ENCODE measurements at places on chromosomes 2 and 18.
A peak's percentile ranks its signal among the peaks of the same experiment; 100 is the strongest.

GRCh38 chr2:9403924-9404323 lies 19.4 kb downstream of the ITGB1BP1 start:
- DNase-seq: no peak

DNA sequence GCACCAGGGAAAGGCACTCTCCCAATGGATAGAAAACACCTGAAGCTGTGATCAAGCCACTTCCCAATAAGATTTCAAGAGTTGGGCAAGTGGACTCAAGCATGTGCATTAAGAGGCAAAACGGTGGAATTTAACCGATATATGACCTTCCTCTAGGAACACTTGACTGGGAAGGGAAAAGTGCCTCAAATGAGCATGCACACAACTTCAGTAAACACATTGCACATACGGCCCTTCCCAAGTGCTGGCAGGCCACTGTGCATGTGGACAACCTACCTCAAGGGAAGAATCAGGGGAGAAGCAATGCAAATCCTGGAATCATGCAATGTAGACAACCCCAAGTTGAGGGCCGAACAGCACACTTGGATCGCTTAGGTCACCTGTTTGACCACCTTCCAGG lies 23.9 kb upstream of the SH3RF3 start:
- DNase-seq: no peak

GRCh38 chr2:69603146-69603743 lies 40.3 kb downstream of the AAK1 start:
- no peak for DNase-seq

DNA sequence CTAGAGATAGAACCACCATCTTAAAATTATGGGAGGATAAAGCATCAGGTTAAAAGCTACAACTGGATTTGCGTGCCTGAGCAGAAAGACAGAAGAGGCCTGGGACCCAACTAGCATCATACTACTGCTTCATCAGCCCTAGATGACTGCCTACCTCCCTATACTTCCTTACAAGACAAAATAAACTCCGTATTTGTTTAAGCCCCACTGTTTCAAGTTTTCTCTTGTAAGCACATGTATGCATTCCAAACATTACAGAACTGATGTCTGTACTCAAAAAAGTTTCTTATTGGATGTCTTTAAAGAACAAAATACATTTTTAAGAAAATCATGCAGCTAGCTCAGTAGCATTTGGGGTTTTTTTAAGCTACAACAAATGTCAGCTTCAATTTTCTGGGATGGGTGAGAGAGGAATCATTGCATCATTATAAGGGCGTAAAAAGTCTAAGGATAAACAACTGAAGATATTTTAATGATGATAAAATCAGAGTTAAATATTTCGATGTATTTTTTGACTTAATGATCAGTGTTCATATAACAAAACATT lies 213.1 kb downstream of the EXOC6B start:
- no peak for DNase-seq

- DNase-seq: no peak
These were observed 4.7 kb downstream of the PAX8 start for GRCh38 chr2:113273981-113274380.

GRCh38 chr2:231007286-231008098 lies 11.6 kb downstream of the SPATA3 start:
- DNase-seq: no peak

DNA sequence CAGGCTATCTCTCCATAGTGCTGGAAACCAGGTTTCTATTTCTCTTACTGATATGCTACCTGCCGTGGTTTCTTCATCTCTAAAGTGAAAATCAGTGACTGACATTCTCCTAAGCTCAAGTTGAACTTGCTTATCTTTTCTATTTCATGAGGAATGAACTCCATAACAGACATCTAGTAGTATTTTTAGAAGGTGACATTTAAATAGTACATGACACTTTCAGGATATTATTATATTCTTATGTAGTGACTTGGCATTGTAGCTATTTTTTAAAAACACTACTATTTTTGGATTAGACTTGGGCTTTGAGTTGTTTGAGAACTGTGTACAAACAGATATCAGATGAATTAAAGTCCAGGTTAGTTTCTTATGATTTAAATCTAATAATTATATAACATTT lies 1381.8 kb downstream of the DSC3 start:
- no peak for DNase-seq

GRCh38 chr2:54891909-54892308 lies 158.3 kb downstream of the RTN4 start:
- DNase-seq: no peak

GRCh38 chr2:131010566-131010965 lies 82.7 kb downstream of the FAM168B start:
- no peak for DNase-seq

GRCh38 chr2:210844016-210844415 lies 287.6 kb downstream of the CPS1 start:
- no peak for DNase-seq

DNA sequence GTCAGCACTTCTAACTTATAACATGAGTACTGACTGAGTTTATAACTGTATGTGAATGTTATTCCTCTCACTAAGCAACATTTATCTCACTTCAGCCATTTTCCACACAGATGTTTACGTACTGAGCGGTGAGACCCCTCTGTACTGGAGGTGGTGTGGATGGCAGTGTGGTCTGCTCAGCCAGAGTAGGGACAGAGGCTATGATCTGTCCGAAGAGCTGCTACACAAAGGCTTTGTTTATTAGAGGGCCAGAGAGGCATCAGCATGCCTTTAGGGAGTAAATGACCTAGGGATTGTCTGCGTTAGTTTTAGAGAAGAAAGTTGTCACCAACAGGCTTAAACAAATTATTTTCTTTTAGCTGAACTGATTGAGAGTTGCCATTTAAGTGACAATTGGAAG lies 23.2 kb upstream of the TACR1 start:
- DNase-seq: no peak

GRCh38 chr2:22822835-22823234 lies 562.1 kb upstream of the KLHL29 start:
- no peak for DNase-seq

GRCh38 chr18:59906203-59906602 lies 6.4 kb downstream of the PMAIP1 start:
- DNase-seq: no peak

DNA sequence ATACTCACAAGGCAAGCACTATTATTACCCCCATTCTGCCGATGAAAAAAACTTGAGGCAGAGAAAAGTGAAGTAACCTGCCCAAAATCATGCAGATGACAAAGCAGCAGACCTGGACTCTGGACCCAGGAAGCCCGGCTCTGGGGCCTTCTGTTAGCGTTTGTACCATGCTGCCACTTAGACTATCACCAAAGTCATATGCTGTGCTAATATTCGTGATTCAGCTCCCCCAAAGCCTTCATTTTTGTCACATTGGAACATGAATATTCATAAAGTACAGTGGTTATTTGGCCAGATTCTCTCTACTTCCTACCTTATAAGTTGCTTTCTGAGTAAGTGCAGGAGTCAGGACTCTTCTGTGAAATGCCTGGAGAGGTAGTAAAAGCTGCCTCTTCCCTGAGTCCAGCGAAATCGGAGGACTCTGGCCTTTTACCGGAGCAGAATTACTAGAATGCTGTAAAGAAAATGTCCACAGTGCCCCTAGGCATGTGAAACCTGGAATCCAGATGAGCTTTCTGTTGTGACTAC lies 86.7 kb downstream of the FTCDNL1 start:
- DNase-seq: no peak

DNA sequence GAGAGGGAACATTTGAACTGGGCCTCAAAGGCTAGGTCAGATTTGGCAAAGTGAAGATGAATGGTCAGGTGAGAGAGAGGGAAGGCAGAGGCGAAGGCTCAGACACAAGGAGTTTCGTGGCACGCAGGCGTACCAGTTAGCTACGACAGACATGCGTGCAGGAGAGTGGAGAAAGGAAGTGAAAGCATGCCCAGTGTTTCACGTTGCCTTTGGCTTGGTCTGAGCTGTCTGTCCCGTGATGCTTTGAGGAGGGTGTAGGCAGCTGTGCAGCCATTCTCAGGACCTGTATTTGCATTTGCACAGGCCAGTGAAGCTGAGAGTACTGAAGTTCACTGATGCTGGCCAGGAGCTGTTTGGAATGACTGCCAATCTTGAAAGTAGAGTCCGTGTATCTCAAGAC lies 69.5 kb downstream of the HNRNPLL start:
- no peak for DNase-seq

DNA sequence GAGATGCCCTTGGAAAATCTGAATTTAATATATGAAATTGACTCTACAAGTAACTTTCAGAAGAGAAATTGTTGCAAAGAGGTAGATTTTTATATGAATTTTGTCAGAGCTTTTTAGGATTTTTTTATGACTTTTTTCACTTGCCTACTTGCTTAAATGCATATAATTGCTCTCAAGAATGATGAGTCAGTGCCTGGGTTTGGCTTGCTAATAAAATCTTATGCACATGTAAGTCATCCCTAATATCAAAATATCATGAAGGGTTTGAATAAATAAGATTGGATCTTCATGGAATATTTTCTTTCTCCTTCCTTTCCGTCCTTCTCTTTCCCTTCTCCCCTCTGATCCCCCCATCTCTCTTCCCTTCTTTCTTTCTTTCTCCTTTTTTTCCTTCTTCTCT lies 354.1 kb downstream of the TXNL1 start:
- no peak for DNase-seq

- DNase-seq: no peak
These were observed 14.6 kb upstream of the NT5DC4 start for GRCh38 chr2:112706170-112706664.

DNA sequence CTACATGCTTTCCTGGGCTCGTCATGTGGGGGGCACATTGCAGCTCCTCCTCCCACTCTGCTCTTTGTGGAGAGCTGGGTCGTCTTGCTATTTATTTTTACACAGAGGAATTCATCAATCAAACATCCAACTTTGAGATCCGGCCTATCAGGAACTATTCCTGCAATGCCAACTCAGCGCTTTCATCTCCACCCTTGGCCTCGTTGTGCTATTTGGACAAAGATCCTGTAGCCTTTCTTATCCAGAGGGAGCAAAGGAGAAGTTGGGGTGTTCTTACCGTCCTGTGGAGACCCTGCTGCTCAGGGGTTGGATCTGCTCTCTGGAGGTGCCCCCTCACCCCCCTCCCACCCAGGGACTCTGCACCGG lies 92.1 kb downstream of the ASB1 start:
- DNase-seq: no peak

DNA sequence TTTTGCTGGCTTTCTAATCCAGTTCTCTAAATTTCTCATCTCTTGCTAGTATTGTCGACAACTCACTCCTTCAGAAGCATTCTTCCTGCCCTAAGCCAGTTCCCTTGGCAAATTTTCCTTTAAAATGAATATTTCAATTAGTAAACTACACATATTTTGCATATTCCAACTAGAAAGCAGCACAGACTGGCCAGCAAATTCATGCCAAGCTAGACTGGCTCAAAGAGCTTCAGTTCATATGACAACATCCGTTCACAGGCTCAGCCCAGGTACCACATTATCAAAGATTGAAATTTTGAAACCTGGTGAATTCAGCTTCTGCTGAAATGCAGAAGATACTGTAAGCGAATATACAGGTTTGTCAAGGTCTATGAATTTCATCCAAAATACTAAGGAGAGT lies 64.5 kb downstream of the AFF3 start:
- no peak for DNase-seq

DNA sequence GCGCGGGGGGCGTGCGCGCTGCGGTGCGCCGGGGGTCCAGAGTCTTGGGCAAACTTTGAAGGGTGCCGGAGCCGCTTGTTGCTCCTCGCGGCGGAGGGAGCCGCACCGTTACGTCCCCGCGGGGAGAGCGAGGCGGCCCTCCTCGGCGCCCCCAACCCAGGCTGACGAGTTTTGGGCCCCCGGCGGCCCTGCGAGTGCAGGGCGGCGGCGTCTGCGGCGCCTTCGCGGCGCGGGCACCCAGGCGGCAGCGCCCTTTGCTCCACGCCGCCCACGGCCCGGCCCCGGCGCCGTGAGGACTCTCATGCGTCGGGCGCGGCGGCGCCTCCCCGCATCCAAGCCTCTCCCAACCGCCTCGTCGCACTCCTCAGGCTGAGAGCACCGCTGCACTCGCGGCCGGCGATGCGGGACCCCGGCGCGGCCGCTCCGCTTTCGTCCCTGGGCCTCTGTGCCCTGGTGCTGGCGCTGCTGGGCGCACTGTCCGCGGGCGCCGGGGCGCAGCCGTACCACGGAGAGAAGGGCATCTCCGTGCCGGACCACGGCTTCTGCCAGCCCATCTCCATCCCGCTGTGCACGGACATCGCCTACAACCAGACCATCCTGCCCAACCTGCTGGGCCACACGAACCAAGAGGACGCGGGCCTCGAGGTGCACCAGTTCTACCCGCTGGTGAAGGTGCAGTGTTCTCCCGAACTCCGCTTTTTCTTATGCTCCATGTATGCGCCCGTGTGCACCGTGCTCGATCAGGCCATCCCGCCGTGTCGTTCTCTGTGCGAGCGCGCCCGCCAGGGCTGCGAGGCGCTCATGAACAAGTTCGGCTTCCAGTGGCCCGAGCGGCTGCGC lies 814 bp downstream of the FZD7 start:
- no peak for DNase-seq

GRCh38 chr2:127404466-127405254 lies 13.6 kb upstream of the PROC start:
- no peak for DNase-seq

GRCh38 chr2:192536922-192537624 lies 342.3 kb upstream of the TMEFF2 start:
- DNase-seq: no peak

DNA sequence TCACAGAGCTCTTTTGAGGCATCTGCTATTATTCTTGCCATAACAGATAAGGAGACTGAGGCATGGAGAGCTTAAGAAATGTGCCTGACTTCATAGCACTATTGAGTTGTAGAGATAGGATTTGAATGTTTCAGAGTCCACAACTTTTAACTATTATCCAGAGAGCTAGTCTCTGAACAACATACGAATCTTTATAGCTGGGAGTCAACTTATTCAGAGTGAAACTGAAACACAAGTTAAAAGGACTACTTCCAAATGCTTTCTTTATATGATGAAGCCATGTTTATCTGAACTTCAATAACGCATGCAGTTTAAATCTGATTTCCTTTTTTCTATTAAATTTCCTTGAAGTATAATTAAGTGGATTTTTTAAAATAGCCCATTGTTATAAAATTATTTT lies 268.8 kb downstream of the IKZF2 start:
- no peak for DNase-seq

- no peak for DNase-seq
These were observed 6.9 kb upstream of the RND3 start for GRCh38 chr2:150494234-150494945.

- no peak for DNase-seq
These were observed 16.1 kb downstream of the WNT10A start for GRCh38 chr2:218896501-218897393.

- no peak for DNase-seq
These were observed 19.2 kb upstream of the DRC1 start for GRCh38 chr2:26382564-26382963.

DNA sequence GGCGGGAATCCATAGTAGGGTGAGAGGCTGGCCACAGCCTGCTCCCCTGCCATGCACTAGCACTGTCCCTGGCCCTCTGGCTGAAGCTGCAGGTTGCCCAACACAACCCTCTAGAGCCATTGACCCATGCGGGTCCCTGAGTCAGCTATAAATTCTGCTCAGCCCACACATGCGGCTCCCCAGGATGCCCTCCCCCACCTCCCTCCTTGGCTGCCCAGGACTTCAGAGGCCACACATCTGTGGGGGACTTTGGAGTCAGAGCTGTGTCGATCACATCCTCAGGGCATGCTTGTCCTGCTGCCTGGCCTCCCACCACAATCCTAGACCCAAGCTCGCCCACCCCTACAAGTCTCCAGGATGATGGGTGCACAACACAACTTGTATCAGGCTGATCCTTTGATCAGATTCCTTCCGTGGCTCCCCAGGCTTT lies 97.0 kb downstream of the TFCP2L1 start:
- no peak for DNase-seq

GRCh38 chr2:200403814-200404213 lies 97.3 kb downstream of the SPATS2L start:
- DNase-seq: no peak

GRCh38 chr18:68874361-68874760 lies 76.5 kb downstream of the CCDC102B start:
- peak; percentile 1 for DNase-seq

All from smooth muscle cell of the brain vasculature (primary cell).